ENCODE measurements at places on chromosomes 11 and 22.
A peak's percentile ranks its signal among the peaks of the same experiment; 100 is the strongest.

GRCh38 chr11:94776351-94777321, 8.5 kb downstream of the AMOTL1 start:
- DNase-seq, result peak; percentile 49

DNA sequence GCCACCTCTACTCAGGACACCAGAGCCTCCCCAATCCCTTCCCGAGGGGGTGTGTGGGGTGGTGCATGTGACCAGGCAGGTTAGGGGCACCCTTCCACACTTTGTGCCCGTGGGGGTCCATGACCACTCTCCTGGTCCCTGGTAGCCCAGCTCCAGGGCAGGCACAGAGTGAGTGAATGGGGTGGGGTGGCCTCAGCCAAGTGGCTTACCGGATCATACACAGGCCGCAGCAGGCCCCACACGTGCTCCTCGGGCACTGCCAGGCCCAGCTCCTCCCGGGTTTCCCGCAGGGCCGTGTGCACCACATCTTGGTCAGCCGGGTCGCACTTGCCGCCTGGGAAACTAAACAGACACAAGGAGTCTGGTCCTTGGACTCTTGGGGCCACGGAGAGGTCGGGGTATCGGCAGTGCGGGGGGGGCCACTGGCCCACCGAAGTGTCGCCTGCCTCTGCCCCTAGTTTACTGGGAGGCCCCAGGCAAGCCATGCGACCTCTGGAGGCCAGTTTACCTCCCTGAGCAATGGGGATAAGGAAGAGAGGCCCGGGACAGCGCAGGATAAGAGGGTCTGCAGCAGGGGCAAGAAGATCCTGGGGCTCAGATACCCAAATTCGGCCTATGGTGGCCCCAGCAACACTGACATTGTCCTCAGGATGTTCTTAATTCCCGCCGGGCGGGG, 889 bp downstream of the NUDT8 start:
- no peak for DNase-seq

DNA sequence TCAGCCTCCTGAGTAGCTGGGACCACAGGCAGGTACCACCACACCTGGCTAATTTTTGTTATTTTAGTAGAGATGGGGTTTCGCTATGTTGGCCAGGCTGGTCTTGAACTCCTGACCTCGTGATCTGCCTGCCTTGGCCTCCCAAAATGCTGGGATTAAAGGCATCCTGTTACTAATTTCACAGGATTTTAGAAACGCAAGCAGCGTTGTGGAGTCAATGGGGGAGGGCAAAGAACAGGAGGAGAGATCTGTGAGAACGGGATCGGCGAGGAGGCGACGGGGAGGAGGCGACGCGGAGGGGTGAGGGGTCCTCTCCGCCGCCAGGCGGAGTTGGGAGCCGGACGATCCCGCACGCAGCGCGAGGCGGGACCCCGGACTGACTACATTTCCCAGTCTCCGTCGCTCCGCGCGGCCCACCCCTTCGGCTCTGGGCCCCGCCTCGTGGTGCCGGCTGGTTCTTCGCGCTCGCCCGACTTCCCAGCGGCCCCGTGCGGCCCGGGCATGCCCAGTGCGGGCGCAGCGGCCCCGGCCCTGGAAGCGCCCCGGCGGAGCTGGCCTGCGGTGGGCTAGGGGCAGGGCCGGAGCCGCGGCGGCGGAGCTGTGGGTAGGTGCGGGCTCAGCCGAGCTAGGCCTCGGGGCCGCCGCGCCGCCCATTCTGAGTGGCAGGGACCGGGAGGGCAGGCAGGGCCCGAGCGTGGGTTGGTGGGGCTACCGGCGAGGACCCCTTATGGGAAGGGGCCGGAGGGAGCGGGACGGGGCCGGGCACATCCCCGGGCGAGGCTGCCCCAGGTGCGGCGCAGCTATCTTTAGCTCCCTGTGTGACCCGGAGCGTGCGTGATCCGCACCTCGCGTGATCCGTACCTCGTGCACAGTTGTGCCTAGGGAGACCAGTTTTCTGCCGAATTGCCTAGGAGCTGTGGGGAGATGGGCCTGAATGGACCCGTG, at the start of gene EI24:
Gene EI24, plus strand, starts transcription at position 508 of the 945 bp plus-strand sequence. CDS start 3,051 bp downstream, outside the sequence.
- peak; percentile 82 for DNase-seq

- no peak for DNase-seq
Measured at GRCh38 chr11:71138737-71139425, 113.5 kb downstream of the SHANK2 start.

GRCh38 chr22:38971202-38971601, 10.9 kb upstream of the APOBEC3B start:
- DNase-seq, result no peak

- DNase-seq, result no peak
Measured at GRCh38 chr11:126336671-126337101, 18.8 kb upstream of the ST3GAL4 start.
